T-helper 2 cell treated with Interferon-gamma antibody and Interleukin-4, amounts not matched to agents 5 μg/mL and 100 μg/mL, for 36 hours (primary cell): ENCODE measurements at places on chromosomes 2 and 18.

GRCh38 chr2:134912361-134912760 lies 6.3 kb upstream of the CCNT2 start:
- DNase-seq: no peak

DNA sequence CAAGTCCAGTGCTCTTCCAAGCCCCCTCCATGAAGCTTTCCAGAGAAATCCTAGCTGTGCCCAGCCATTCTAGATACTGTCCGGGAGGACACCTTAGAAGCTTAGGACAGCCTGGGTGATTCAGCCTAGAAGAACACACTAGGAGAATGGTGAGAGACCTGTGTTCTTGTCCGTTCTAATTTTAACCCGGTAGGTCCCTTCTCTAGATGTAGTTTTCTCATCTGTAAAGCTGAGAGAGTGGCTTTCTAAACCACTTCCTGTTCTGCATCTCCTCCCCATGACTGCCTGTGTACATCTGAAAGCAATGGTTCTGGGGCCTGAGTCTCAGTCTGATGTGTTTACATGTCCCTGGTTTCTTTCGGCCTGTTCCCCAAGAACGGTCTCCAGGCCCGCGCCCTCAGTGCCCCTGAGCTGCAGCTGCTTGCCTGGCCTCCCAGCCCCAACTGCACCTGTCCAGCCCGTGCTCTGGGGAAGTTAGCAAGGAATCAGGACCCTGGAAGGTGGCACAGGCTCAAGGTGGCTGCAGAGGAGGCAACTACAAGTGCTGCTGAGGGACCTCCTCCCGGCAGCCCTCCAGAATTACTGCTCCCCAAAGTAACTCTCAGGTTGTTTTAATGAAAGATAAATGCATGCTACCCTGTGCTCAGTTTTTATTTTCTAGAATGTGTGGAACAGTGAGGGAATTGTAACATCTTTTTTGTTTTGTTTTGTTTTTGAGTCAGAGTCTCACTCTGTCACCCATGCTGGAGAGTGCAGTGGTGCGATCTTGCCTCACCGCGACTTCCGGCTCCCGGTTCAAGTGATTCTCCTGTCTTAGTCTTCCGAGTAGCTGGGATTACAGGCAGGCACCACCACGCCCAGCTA lies 105.9 kb downstream of the LBH start:
- peak; percentile 64 for DNase-seq

- DNase-seq: no peak
These were observed 689.0 kb downstream of the TDRD15 start for GRCh38 chr2:21812766-21813165.

GRCh38 chr2:206736935-206737334 lies 18.7 kb upstream of the DYTN start:
- peak; percentile 5 for DNase-seq

DNA sequence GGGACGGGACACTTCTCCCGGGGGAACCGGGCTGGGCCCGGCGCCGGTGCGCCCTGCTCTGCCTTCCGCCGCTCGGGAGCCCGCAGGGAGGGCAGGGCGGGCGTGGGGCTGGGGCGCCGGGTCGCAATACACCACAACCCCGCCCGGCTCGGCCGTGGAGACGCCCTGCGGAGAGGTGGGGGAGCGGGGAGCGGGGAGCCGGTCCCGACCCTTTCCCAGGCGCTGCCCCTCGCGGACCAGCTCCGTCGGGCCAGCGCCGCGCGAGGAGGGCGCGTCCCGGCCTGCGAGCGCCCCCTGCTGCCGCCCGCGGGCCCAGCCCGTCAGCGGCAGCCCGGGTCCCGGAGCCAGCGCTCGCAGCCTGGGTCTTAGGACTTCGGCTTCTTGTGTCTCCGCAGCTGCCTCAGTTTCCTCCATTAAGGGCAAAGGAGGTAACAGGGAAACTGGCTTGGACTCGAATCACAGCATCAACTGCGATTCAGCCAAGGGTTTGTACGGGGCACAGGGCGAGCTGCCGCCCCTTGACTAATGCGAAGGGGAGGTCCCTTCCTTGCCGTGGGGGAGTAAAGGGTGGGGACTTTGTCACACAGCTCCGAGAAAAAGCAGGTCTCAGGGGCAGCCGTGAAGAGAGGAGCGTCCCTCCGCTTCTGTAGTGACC lies 635 bp upstream of the ADRA2B start:
- DNase-seq: peak; percentile 63

DNA sequence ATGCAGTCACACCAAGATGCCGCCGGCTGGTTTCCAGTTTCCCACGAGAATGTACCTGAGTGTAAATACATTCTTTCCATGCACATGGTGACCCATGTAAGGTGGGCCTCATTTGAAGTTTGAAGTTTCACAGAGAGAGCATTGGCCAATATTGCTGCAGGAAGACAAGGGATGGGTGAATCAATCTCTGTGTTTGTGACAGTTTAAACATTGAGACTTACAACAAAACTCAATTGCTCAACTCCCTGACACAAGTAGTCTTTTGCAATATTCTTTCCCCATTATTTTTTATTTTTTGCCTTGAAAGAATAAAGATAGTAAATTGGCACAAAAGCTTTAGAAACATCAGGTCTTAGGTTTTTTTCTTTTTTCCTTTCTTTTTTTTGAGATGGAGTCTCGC lies 5.1 kb downstream of the SERPINB2 start:
- no peak for DNase-seq

GRCh38 chr2:51986101-51986500 lies 954.2 kb upstream of the NRXN1 start:
- no peak for DNase-seq

GRCh38 chr2:23926750-23927571 lies at the start of gene ATAD2B:
Gene ATAD2B, minus strand, starts transcription at chr2:23927123. Its CDS starts 353 bp downstream, at chr2:23926770.
- peak; percentile 96 for DNase-seq

- DNase-seq: peak; percentile 1
These were observed 71.0 kb upstream of the RFX8 start for GRCh38 chr2:101545950-101546349.

DNA sequence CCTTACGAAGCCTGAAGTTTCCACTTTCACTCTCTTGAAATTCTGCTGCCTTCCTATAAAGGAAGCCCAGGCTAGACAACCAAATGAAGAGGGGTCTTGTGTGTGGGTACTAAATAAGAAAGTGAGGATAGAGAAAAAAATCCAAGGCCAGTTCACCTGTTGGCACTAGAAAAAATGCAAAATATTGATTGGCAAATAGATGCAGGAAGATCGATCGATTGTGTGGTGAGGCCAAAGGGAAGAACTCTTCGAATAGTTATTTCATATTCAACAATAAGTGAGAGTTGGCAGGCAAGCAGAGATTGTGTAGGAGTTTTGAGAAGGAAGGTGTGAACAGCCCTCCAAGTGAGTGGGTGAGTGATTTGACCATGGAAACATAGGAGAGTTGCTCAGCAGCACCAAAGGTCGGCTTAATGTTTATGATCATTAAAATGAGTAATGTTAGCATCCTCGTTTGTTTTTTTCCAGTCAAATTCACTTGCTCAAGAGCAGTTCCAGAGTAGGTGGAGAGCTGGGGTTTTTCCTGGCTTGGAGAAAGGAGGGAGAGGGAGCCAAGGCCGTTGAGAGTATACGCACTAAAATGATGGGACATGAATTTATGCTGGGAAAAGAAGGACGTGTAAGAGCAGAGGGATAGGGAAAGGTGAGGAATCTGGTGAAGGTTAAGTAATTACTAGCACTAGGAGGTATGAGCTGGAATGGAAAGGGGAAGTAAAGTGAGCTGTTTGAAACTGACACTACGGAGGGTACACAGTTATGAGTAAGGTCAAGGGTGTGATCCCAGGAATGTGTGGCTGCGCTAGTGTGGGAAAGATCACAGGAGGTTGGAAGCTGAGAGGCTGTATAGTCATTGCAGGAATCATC lies 1.1 kb upstream of the NAPG start:
- DNase-seq: peak; percentile 27

- no peak for DNase-seq
These were observed 315.4 kb downstream of the NCKAP5 start for GRCh38 chr2:133252780-133253355.

DNA sequence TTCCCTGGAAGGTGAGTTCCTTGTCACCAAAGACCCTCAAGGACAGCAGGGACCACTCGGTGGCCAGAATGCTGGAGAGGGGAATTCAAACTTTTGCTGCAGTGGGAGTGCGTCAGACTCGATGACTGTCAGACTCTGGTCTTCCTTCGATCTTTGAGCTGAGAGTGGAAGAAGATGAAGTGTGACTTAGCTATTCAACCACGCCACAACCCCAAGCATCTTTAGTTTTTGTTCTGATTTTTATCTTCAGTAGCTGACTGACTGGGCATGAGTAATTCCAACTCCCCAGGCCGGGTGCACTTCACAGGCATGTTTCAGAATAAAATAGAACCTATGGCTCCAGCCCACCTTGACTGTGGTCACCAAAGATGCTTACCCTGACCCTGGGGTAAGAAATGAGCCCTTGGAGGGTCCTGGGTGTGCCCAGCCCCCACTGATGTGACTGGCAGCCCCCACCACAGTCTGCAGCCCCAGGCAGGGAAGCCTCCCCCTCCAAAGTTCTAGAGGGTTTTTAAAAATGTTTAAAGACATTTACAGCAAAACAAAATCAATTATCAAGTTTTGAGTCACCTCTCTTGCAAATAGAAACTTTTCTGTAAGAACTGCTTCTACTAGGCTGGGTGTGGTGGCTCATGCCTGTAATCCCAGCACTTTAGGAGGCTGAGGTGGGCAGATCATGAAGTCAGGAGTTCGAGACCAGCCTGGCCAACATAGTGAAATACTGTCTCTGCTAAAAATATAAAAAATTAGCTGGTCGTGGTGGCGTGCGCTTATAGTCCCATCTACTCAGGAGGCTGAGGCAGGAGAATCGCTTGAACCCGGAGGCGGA lies 24.9 kb upstream of the YWHAQ start:
- peak; percentile 85 for DNase-seq

GRCh38 chr2:182767578-182767977 lies 51.5 kb downstream of the DNAJC10 start:
- DNase-seq: no peak

DNA sequence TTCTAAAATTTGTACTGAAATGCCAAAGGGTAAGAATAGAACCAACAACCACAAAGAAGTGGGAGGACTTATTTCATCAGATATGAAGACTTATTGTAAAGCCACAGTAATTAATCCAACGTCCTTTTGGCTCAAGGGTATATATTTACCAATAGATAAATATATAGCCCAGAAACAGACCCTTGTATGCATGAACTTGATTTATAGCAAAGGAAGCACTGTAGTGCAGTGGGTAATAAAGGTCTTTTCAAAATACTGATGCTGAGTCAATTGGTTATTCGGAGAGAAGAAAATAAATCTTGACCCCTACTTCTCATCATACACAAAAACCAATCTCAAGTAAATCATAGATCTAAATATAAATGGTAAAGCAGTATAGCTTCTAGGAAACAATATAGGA lies 200.5 kb upstream of the ST6GAL2 start:
- DNase-seq: no peak

DNA sequence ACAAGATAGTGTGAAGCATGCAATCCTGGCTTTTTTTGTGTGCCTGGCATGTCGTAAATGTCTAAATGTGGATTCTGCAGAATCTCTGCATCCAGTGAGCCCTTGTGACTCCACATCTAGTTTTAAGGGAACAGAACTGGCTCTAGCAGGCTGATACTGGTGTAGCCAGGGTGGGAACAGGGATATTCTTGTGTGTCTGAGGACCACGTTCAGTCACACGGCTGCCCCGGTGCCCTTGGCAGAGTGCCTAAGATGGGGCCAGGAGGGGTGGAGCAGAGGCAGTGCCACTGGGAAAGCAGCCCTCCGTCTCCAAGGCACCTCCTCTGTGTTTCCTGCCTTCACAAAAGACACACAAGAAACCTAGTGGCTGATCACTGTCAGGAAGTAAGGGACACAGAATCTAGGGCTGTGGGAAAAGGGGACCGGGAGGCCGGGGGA lies 91.5 kb upstream of the PARD3B start:
- no peak for DNase-seq

DNA sequence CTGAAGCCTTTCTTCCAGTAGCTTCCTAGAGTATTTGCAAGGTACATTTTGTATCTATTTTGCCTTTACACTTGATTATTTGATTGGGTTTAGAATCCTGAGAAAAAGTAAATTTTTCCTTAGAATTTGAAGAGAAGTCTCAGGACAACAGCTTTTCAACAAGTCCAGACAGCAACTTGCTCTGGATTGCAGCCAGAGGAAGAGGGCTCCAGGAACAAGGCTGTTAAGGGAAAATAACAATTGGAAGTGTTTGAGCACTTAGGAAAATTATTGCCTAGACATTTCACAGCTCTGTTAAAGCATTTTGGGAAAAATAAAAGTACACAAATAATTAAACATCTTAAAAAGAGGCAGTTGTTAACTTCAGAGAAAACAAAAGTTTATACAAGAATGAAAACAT lies 58.3 kb upstream of the RAPGEF4 start:
- no peak for DNase-seq

DNA sequence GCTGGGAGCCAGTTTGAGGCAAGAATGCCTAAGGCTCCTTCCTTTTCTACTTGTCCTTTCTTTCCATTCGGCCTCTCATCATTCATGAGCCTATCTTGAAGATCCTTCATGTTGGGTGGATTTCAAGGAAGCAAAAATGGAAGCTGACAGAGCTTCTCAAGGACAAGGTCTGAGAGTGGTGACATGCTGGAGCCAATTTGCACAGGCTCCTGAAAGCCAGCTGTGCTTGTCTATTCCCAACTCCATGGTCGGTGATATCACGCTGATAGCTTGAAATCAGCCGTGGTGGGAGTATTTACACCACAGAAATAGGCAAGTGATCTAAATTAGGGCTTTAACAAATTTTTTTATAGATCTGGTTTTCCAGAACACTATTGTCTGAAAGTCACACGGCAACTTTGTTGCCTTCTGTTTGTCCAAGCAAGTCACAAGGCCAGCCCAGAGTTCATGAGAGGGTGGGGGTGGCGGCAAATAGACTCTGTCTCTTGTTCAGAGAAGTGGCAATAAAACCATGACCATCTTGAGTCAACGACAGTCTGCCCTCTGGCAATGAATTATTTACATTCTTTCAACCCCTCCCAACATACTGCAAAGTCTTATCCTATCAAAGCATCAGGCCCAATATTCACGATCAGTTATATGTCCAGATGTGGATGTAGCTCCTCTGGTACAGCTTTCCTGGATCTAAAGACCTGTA lies 49.9 kb upstream of the SLC35F5 start:
- DNase-seq: no peak

DNA sequence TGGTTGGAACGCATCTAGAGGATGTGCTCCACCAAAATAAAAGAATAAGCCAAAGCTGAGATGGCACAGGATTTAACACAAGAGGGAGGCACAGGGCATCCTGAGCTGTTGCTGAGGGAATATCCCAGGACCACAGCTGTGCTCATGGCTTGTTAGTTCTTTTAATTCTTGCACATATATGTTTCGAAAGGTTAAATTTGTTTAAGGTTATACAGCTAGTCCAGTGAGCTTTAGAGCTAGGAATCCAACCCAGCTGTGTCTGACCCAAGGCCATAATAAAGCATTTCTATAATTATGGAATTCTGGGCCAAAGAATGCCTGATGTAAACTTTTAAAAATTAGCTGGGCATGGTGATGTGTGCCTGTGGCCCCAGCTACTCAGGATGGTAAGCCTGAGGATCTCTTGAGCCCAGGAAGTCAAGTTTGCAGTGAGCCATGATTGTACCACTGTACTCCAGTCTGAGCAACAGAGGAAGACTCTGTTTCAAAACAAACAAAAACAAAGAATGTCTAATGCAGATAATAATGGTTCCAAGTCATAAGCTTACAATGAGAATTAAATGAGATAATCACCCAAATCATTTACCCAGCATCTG lies 66.4 kb upstream of the CCBE1 start:
- no peak for DNase-seq

GRCh38 chr18:58965291-58966004 lies 100.8 kb downstream of the ZNF532 start:
- no peak for DNase-seq
